ENCODE measurements at places on chromosomes 16 and 17.
A peak's percentile ranks its signal among the peaks of the same experiment; 100 is the strongest.

DNA sequence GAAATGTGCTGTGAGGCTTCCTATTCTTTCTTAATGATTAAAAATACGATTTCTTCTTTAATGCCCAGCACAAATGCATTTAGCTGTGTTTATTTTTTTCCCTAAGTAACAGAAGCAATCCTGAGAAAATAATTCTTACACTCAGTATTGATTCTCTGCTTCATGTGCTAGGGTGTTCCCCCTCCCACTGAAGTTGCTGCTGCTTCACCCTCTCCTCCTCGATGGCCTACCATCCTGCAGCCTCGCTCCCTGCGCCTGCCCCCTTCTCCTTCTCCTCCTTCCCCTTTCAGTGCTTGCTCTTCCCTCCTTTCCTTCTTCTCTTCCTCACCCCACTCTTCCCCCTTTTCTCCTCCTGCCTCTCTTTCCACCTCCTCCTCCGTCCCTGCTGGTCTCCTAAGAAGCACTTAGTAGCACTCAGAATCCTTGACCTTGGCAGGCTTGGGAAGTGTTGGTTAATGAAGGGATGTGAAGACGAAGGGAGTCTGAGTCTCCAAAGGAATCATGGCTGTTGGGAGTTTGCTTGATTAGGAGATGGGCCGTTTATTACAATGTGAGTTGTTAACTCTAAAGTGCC lies 119.7 kb downstream of the RPTOR start:
- DNase-seq: no peak

DNA sequence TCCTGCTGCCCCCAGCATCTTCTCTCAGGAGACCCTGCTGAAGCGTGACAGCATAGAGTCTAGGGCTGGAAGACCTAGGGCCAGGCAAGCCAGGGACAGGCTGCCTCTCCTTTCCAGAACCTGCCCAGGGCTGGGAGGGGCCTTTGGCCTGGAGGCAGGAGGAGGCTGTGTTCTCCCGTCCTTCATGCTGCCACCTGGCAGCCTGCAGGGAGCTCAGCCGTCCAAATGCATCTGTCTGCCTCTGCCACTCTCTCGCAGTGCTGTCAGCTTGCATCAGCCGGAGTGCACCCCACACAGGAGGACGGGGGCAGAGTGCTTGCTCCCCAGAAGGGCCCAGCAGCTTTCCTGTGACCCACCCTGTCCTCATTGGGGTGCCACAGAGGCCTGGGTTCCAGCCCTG lies 31.3 kb downstream of the ARHGAP23 start:
- no peak for DNase-seq

- DNase-seq: no peak
These were observed 89.0 kb upstream of the TOB1 start for GRCh38 chr17:50955160-50955559.

GRCh38 chr16:54957403-54958166 lies 26.9 kb downstream of the IRX5 start:
- no peak for DNase-seq

GRCh38 chr17:32871746-32872145 lies 5.2 kb downstream of the MYO1D start:
- DNase-seq: no peak

DNA sequence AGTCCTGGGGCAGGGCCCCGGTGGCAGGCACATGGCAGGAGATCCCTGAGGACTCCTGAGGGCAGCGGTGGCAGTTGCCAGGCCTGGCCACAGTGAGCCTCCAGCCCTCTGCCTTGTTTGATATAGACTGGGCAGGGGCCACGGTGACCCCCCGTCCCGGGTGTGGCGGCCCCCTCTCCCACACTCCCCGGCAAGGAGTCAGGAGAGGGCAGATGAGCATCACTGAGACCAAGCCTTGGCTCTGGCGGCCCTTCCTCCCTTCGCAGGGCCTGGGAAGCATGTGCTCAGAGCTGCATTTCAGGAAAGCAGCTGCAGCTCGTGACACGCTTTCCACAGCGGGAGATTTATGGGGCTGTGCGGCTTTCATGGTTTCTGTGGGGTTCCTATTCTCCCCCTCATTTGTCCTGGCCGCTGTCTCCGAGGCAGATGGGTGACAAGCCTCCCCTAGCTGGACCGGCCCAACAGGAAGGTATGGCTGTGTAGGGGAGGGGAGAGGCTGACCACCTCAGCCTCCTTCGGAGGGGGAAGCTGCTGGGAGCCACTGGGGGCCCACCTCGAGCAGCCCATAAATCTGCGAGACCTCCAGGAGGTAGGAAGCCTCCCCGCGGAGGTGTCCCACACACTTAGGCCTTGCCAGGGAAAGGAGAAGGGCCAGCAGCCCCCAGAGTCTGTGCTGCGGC lies 211.4 kb downstream of the NTN1 start:
- DNase-seq: no peak

DNA sequence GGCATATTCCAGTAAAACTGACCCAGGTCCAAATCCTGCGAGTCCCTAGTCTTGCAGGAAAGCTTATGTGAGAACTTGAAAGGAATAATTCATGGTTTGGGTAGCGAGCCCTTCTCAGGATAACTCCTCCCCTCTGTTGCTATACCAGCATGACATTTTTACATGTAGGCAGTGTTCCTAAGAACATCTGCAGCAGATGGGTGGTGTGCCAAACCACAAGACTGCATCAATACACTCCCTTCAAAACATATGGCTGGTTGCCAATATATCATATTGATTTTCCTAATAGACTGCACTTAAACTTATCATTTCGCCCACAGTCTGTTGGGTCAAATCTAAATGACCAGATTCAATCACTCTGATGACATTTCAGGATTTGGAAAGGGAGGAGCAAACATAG lies 19.9 kb downstream of the PSME3IP1 start:
- DNase-seq: no peak

GRCh38 chr17:28863953-28864352 lies 9.1 kb downstream of the ERAL1 start:
- DNase-seq: no peak

DNA sequence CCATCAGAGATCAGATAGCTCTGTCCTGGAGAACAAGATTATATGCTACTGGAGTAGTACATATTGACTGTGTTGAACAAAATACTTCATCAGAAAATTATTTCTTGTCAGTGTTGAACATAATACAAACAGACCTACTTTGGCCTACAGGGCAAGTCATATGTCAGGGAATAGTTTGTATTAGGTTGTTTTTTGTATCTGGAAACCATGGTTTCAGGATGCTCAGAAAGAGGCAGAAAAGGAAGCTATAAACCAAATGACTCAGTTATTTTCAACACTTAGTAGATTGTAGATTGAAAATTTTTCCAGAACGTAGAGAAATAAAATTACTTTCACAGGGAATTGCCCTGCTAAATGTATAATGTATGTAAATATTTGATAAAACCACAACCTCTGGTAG lies 198.4 kb downstream of the CYB561 start:
- DNase-seq: no peak

- DNase-seq: no peak
These were observed 137.5 kb downstream of the CCDC182 start for GRCh38 chr17:57607553-57608120.

- peak; percentile 30 for DNase-seq
These were observed at the start of gene RUNDC3A for GRCh38 chr17:44308320-44308818. Gene RUNDC3A (plus strand): TSS chr17:44308601. CDS start chr17:44308833, 232 bp downstream.

DNA sequence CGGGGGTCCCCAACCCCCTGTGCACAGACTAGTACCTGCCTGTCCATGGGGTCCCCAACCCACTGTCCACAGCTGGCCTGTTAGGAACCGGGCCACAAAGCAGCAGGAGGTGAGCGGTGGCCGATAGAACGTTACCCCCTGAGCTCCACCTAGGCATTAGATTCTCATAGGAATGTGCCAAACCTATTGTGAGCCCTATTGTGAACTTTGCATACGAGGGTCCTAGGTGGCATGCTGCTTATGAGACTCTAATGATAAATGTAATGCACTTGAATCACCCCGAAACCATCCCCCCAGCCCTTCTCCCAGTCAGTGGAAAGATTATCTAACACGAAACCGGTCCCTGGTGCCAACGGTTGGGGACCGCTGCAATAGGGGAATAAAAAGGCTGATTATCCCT lies 1.5 kb downstream of the REXO5 start:
- no peak for DNase-seq

DNA sequence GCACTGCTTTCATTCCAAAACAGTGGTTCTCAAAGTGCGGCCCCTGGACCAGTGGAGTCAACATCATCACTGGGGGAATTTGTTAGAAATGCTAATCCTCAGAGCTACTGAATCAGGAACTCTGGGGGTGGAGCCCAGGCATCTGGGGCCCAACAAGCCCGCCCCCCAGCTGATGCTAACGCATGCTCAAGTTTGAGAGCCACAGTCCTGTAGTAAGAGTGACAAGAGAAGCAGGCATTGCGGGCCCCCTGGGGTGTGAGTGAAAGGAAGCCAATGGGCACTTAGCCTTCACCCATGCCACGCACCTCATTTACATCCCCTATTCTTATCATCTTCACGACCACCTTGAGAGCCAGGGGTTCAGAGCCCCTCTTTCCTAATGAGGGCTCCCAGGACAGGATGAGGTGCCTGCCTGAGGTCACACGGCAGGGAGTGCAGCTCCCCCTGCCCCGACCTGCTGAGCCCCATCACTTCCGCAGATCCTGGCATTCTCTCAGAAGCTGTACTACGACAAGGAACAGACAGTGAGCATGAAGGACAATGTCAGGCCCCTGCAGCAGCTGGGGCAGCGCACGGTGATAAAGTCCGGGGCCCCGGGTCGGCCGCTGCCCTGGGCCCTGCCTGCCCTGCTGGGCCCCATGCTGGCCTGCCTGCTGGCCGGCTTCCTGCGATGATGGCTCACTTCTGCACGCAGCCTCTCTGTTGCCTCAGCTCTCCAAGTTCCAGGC lies 9.1 kb downstream of the CA4 start:
- DNase-seq: no peak

DNA sequence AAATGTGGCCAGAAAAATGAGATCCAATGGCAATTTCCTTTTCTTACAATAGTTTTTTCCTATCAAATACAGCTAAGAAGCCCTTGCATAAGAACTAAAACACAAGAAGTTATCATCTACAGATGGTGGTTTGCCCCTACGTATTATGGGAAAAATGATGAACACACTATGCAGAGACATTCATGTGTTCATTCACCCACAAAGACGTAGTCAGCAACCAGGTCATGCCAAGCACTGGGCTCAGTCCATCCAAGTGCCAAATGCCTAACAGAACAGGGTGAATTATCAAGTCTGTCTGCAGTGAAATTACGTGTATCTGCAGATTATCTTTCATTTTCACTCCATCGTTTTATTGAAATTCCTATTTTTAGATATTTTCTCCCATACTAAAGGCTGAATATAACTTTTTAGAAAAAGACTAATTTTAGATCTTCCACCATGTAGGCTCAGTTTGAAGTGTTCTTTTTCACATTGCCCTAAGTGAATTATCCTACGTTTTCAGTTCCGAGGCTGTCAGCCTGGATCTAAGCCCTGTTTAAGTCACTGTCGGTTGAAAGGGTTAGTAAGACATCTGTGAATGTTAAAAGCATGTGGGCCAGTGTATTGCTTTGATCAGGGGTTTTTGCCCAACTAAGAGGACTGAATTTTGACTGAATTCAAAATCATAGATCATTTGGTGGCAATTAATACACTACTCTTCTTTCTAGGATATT lies 78.1 kb upstream of the DHX40 start:
- no peak for DNase-seq

- no peak for DNase-seq
These were observed 156.3 kb downstream of the MSI2 start for GRCh38 chr17:57412520-57413096.

DNA sequence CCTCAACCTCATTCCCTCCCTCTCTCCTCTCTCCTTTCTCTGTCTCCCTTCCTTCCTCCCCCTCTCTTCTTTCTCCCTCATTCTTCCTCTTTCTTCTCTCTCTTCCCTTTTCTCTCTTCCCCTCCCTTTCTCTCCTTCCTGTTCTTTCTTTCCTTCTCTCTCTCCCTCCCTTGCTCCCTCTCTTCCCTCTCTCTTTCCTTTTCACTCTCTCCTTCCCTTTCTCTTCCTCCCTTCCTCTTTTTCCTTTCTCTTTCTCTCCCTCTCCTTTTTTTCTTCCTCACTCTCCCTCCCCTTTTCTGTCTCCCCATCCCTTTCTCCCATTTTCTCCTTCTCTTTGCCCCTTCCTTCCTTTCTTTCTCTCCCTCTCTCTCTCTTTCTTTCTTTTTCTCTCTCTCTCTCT lies 7.9 kb upstream of the ELAC2 start:
- no peak for DNase-seq

- DNase-seq: no peak
These were observed 11.5 kb downstream of the CLUH start for GRCh38 chr17:2700030-2700490.

GRCh38 chr16:4748682-4749411 lies 14.5 kb downstream of the DNAAF8 start:
- DNase-seq: no peak

GRCh38 chr17:69565447-69565846 lies 150.9 kb downstream of the MAP2K6 start:
- DNase-seq: no peak

- DNase-seq: no peak
These were observed 187.9 kb downstream of the CNTNAP4 start for GRCh38 chr16:76464955-76465620.

DNA sequence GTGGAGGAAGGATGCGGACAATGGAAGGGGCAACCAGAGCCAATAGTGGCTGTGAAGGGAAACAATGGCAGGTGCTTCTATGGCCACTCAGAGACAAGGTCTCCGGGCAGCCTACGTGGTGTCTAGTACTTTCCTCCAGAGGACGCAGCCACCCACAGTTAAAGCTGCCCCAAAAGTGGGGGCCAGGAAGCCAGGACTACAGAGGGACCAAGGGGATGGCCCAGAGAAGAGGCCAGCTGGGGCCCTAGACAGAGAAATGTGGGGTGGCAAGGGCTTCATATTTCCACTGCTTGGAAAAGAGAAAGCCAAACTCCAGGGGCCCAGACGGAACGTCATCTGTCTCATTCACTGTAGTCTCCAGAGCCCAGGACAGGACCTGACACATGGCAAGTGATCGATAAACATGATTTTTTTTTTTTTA lies 837 bp upstream of the PER1 start:
- DNase-seq: no peak

DNA sequence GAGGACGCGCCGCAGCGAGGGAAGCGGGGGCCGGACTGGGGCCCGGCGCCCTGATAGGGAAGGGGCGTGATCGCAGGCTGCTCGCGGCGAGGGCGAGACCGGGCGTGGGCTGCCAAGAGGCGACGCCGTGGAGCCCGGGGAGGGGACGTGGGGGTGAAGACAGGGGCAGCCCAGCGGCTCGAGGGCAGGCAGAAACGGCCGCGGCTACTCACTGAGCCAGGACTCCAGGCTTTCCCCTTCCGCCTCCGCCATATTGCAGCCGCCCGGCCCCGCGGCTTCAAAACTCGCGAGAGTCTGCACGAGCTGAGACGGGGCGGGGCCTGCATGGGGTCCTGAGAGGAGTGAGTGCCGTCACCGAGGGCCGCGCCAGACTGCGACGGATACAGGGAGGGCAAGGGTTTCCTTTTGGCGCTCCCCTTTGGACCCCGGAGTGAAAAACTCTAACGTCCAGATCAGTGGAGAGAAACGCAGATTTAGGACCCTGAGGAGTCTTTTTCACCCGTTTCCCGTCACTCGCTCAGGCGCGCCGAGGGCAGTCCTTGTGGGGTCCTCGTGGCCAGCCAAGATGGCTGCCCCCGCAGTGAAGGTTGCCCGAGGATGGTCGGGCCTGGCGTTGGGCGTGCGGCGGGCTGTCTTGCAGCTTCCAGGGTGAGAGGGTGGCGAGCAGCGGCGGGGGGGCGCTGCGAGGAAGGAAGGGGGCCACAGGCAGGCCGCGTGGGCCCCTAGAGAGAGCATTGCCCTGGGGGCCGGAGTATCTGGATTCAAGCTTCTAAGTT lies at the start of the genes GGA3 and MRPS7:
Gene GGA3 (minus strand): TSS at position 271 of the 776 bp plus-strand sequence. CDS start 19 bp downstream, at position 252.
Gene MRPS7 (plus strand): TSS at position 544 of the 776 bp plus-strand sequence. CDS start 22 bp downstream, at position 566.
- DNase-seq: peak; percentile 87

Data from thoracic aorta (tissue), 2 donors.